ENCODE measurements at places on chromosomes 4 and X.

DNA sequence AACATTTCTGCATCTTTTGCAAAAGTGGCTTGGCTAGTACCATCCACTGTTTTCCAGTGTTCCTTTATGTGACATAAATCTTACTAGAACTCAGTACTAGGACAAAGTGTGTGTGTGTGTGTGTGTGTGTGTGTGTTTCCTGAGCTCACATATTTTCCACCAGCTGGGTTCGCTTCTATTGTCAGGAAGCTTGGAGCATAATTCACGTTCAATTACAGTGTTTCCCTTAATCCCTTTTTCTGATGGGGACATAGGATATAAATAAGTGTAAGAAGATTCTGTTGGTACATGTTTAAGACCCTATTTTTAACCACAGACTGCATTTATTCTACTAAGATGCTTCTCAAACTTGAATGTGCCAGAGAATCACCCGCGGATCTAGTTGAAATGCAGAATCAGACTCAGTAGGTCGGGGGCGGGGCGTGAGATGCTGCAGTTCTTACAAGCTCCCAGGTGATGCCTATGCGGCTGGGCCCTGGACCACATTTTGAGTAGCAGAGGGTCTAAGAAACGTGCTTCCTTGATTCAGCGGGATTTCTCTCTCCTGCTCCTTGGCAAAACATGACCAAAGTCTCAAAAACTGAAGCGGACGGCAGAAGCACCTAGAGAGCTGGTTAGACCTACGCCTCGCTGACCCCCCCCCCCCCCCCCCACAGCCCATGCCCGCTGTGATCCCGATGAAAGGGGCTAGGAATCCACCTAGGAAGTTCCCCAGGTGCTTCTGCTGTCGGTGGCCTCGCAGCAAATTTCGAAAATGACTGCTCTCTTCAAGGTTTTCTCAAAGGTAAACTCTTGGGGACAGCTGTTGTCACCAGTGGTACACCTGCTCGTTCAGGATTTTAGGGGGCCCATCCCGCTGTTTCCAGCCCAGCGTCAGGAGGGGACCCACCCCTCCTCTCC lies 797 bp downstream of the CD99L2 start:
- DNase-seq = no peak

DNA sequence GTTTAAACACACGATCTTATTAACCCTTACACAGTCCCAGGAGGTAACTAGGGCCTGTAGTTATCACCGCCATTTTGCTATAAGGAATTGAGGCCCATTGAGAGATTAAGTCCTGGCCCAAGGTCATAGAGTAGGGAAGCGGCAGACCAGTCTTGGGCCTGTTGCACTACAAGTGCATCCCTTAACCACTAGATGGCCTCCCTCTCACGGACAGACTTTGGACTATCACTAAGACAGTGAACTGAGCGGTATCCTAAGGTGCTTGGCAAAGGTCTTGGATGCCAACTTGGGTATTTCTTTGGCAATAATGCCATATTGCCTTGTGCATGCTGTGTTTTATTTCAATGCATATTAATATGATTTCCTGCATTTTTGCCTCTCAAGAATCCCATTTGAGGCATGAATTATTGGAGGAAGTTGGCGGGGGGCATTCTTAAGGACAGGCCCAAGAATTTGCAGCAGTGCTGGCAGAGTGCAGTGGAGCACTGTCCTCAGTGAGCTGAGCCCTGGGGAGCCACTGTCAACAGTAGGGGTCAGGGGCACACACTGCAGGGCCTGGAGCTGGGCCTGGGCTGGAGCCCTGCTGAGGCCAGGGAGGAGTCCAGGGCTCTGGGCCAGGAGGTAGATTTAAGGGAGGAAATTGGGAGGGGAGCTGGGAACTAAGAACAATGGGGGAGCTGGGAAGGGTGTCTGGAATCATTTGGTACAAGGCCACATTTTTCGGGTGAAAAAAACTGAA lies 147.4 kb downstream of the SMIM20 start:
- DNase-seq = no peak

DNA sequence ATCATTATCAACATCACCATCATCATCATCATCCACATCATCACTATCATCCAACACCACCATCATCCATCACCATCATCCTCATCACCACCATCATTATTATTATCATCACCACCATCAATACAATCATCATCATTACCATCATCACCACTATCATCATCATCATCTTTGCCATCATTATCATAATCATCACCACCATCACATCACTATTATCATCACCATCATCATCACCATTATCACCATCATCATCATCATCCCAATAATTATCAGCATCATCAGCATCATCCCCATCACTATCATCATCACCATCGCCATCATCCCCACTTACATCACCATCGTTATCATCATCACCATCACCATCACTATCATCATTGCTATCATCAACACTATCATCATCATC lies 1021.9 kb upstream of the PRKX start:
- no peak for DNase-seq

DNA sequence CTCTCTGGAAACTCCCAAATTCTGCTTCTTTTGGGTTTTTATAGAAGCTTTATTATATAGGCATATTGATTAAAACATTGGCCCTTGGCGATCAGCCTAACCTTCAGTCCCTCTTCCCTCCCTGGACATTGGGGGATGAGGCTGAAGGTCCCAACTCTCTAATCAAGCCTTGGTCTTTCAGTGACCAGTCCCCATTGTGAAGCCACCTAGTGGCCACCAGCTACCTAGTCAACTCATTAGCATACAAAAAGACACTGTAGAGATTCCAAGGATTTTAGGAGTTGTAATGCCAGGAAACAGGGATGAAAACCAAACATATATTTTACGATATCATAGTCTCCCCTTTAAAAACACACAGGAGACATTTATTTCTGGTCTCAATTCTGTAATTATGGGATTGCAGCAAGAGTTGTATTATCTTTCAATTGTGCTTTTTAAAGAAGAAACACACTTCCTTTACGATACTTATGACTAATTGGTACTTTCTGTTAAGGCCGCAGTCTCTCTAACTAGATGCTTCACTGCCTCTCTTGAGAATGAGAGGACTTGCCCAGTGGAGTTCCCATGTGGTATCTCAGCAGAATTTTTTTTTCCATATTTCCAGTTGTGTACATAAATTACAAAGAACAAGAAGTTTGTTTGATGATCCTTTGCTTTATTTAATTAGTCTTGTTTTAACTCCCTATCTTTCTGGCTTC lies 58.2 kb downstream of the WDR17 start:
- DNase-seq = no peak

All from stimulated activated CD8-positive, alpha-beta memory T cell treated with anti-CD3 and anti-CD28 coated beads, Interleukin-7, amount 100 ng/mL, for 1 hour (primary cell).